ENCODE measurements at places on chromosomes 16 and 17.
A peak's percentile ranks its signal among the peaks of the same experiment; 100 is the strongest.

DNA sequence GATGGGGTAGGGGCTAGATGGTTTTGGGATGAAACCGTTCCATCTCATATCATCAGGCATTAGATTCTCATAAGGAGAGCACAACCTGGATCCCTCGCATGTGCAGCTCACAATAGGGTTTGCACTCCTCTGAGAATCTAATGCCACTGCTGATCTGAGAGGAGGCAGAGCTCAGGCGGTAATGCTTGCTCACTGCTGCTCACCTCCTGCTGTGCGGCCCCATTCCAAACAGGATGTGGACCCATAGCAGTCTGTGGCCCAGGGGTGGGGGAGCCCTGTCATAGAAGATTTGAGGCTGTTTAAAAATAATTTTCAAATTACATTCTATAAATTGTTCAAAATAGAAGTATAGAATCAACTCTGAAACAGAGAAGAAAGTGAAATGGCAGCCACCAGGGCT lies 50.8 kb downstream of the PHKB start:
- no peak for DNase-seq
- H3K4me1 ChIP-seq, result no peaks in the 10 kb centered on the region
- peaks cover 31% of the 10 kb centered on the region for H3K36me3 ChIP-seq
- H3K27me3 ChIP-seq, result no peaks in the 10 kb centered on the region
- no peak overlapping the region for H3K27ac ChIP-seq
- H3K4me3 ChIP-seq, result no peak overlapping the region

- DNase-seq, result no peak
- no peak overlapping the region for H3K27ac ChIP-seq
- H3K4me1 ChIP-seq, result peaks cover 5% of the 10 kb centered on the region
- no peaks in the 10 kb centered on the region for H3K36me3 ChIP-seq
Observed at GRCh38 chr17:37678036-37678435, 34.8 kb upstream of the DDX52 start.

DNA sequence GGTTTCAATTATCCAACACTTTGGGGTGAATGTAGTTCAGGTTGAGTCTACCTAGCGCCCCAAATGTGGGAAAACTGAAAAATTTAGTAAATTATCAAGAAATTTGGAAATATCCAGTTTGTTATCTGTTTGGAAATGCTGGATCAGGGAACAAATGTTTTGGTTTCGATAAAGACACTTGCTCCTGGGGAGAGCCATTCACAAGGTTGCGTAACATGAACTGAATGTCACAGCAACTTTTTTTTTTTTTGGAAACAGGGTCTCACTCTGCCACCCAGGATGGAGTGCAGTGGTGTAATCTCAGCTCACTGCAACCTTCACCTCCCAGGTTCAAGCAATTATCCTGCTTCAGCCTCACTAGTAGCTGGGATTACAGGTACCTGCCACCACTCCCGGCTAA lies 286.4 kb downstream of the GRIN2A start:
- DNase-seq, result no peak
- H3K27me3 ChIP-seq, result no peaks in the 10 kb centered on the region
- H3K4me1 ChIP-seq, result no peaks in the 10 kb centered on the region
- H3K4me3 ChIP-seq, result no peak overlapping the region
- no peaks in the 10 kb centered on the region for H3K36me3 ChIP-seq
- no peak overlapping the region for H3K27ac ChIP-seq

DNA sequence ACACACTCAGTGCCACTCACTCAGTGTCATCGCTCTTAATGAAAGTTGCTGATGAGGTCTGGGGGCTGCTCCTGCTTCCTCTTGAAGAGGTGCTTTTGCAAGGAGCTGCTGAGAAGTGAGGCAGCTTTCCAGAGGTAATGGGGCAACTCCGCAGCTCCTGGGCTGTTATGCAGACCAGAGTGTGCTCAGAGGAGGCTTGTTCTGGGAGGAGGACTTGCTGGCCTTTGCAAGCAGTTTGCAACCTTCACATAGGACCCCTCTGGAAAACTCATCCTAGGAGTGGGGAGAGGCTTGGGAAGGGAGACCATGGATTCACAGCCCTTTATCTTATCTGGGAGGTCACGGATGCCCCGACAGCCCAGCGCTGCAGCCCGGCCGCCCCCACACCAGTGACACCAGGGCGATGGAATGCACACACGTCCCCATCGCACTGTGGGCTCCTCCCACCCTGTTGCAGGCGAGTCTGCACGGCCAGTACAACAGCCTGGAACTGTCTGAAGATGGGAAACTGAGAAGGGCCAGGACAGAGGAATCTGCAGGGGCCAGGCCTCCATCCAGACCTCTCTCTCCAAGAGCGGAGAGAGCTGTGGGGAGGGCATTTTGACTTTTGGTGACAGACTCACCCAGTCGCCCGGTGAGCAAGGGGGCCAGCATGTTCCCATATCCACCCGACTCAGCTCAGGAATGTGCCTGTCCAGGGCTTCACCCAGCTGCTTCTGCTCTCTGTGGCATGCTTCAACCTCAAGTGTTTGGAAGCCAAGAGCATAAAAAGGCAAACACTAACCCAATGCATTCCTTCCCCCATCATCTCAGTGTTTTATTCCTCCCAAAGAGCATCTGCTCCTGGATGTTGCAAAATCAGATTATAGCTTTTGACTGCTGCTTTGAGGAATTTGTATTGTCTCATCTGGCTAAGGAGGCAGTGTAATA lies 78.6 kb upstream of the ZNF469 start:
- peak overlapping the region; percentile 74 for H3K27ac ChIP-seq
- DNase-seq, result peak; percentile 78
- H3K36me3 ChIP-seq, result no peaks in the 10 kb centered on the region
- H3K4me1 ChIP-seq, result peaks cover 27% of the 10 kb centered on the region

DNA sequence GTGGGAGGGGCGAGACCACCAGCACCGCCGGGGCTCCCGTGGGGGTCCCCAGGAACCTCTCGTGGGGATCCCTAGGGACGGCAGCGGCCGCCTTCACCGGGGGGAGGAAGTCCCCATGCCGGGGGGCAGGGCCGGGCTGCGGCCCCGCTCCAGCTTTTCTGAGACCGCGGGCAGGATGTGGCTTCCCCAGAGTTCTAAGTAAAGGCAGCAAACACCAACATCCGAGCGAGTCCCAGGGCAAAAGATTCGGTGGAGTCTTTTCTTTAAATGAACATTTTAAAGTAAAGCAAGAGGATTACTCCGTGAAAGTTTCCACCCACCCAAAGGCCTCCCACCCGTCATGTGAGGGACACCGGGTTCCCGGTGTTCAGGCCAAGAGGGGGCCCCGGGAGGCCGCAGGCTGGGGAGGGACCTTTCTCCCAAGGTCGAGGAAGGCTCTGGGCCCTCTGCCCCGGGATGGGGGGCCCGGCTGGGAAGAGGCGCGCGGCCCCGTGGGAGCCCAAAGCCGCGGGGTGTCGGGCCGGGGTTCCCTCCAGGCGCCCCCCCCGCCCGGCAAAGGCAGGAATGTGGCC lies 137.2 kb upstream of the RPH3AL start:
- peak overlapping the region; percentile 66 for H3K4me3 ChIP-seq
- no peaks in the 10 kb centered on the region for H3K36me3 ChIP-seq
- no peaks in the 10 kb centered on the region for H3K4me1 ChIP-seq
- H3K27me3 ChIP-seq, result no peaks in the 10 kb centered on the region
- DNase-seq, result peak; percentile 74

DNA sequence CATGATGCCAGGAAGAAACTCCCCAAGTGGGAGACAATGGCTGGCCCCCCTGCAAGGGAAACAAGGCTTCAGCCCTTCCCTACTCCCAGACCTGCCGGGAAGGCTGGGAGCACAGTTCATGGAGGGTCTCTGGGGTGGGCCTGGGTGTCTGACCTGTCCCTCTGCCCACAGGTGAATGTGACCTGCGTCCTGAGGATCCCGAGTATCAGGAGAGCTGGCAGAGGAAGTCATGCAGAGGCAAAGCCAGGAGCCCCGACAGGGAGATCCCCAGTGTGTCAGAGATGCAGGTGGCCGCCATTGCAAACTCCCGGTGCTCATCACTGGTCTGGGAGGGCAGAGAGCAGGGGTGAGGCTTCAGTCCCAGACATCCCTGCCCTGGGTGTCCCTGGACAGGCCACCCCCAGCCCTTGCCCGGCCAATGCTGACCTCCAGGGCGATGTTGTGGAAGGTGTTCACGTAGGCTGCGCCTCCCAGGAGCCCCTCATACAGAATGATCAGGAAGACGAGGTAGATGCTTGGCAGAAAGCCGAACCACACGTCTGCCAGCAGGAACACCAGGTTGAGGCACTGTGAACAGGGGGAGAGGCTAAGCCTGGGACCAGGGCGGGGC lies 5.3 kb upstream of the NPIPB7 start:
- no peaks in the 10 kb centered on the region for H3K4me1 ChIP-seq
- no peak overlapping the region for H3K4me3 ChIP-seq
- peaks cover 45% of the 10 kb centered on the region for H3K36me3 ChIP-seq
- H3K27ac ChIP-seq, result no peak overlapping the region
- DNase-seq, result peak; percentile 44
- no peaks in the 10 kb centered on the region for H3K27me3 ChIP-seq

DNA sequence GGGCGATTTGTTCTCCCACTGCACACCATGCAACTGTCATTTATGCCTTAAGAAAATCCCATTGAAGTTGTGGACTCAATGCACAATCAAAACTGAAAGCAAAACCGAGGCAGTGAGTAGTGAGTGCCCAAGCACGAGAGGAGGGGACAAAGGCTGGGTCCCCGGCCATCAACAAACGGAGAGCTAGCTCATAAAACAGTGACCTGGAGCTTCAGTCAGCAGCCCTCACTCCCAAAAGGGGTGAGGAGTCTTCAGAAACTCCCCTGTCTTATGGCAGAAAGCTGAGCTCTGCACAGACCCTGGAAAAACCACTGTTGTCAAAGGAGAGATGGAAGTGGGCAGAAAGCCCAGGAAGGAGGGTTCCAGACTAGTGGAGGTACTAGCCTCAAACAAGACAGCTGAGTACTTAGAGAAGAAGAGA lies 96.9 kb downstream of the ADCY9 start:
- DNase-seq, result no peak
- H3K4me3 ChIP-seq, result peak overlapping the region; percentile 34
- peak overlapping the region; percentile 74 for H3K27ac ChIP-seq
- H3K4me1 ChIP-seq, result peaks cover 18% of the 10 kb centered on the region
- no peaks in the 10 kb centered on the region for H3K36me3 ChIP-seq

DNA sequence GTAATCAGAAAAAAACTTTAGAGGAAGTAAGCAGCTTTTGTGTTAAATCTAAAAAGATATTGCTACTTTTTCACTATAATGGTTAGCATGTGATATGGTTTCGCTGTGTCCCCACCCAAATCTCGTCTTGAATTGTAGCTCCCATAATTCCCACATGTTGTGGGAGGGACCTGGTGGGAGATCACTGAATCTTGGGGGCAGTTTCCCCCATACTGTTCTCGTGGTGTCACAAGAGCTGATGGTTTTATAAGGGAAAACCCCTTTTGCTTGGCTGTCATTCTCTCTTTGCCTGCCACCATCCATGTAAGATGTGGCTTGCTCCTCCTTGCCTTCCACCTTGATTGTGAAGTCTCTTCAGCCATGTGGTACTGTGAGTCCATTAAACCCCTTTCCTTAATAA lies 117.1 kb downstream of the KCNJ2 start:
- no peaks in the 10 kb centered on the region for H3K27me3 ChIP-seq
- H3K4me1 ChIP-seq, result no peaks in the 10 kb centered on the region
- H3K27ac ChIP-seq, result no peak overlapping the region
- no peak overlapping the region for H3K4me3 ChIP-seq

DNA sequence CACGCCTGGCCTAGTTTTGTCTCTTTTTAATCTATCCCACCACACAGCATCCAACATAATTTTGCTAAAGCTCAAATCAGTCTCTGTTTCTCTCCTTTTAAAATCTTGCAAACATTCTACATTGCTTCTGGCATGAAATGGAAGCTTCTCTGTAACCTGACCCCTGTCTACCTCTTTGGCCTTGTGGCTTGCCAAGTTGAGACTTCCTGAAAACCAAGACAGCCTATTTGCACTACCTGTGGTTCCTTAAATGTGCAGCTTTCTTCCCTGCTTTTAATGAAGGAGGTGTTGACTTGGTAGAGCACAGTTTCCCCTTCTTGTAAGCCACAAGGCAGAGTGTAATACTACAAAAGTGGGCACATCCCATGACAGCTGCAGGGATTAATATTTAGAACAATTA lies 6.0 kb upstream of the CCL3 start:
- no peaks in the 10 kb centered on the region for H3K4me1 ChIP-seq
- H3K36me3 ChIP-seq, result no peaks in the 10 kb centered on the region
- H3K4me3 ChIP-seq, result no peak overlapping the region
- no peak overlapping the region for H3K27ac ChIP-seq
- no peak for DNase-seq

- DNase-seq, result no peak
- H3K4me3 ChIP-seq, result no peak overlapping the region
- H3K36me3 ChIP-seq, result no peaks in the 10 kb centered on the region
- no peak overlapping the region for H3K27ac ChIP-seq
Observed at GRCh38 chr17:67696347-67696746, 21.4 kb upstream of the NOL11 start.

DNA sequence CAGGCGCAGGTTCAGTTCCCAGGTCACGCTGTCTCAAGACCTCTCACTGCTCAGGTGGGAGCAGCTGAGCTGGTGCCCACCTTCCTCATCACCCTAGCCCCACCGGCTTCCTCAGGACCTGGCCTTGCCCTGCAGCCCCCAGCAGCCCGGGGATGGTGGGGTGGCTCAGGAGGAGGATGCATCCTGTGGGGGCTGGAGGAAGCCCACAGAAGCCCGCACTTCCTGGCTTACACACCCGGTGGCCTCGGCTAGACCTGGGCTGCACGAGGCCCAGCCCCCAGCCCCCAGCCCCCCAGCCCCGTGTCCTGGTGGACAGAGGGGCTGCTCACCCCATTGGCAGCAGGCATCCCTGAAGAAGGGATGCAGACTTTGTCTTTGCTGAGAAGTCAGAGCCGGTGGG lies 43.4 kb downstream of the BAHCC1 start:
- no peaks in the 10 kb centered on the region for H3K27me3 ChIP-seq
- no peak overlapping the region for H3K27ac ChIP-seq
- peaks cover 4% of the 10 kb centered on the region for H3K36me3 ChIP-seq
- DNase-seq, result no peak

DNA sequence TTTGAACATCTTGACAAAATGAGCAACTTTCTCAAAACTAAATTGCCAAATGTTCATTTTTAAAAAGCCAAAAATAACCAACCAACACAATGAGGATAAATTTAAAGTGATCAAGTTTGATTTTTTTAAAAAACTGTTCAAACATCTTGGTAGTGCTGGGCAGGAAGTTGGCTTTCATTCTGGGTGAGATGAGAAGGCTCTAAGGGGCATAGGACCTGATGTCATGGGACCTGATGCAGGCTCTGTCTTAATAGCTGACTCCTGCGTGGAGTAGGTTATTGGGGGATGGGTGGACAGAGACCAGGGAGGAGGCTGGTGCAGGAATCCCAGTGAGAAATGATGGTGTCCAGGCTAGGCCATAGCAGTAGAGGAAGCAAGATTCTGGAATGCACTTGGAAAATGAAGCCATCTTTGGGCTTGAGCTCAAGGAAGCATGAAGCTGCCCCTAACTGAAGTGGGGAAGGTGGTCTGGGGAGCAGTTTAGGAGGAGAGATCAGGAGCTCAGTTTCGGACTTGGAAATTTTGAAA lies 20.4 kb downstream of the NLRC5 start:
- H3K27me3 ChIP-seq, result no peaks in the 10 kb centered on the region
- no peaks in the 10 kb centered on the region for H3K4me1 ChIP-seq
- H3K27ac ChIP-seq, result no peak overlapping the region
- no peaks in the 10 kb centered on the region for H3K36me3 ChIP-seq
- no peak overlapping the region for H3K4me3 ChIP-seq

Data from sigmoid colon (tissue), 7 donors.